Activated CD8-positive, alpha-beta memory T cell treated with anti-CD3 and anti-CD28 coated beads for 4 hours (primary cell): ENCODE measurements at places on chromosomes 3 and 15.

DNA sequence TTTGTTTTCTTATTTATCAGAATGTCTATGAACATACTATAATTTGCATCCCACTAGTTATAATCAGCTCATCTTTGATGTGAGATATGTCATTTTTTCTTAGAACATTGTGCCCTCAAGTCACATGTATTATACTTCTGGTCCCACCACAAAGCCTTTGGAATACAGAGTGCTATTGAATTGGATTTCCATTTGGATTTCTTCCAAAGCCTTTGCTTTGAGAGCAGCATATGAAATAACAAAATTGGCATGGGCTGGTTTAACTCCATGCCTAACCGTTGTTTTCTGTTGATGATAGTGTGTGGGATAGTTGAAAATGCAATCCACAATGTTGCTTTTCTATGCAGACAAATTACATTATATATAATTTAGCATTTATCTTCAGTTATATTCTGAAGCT is 284.5 kb upstream of the PLSCR5 start:
- DNase-seq = no peak

DNA sequence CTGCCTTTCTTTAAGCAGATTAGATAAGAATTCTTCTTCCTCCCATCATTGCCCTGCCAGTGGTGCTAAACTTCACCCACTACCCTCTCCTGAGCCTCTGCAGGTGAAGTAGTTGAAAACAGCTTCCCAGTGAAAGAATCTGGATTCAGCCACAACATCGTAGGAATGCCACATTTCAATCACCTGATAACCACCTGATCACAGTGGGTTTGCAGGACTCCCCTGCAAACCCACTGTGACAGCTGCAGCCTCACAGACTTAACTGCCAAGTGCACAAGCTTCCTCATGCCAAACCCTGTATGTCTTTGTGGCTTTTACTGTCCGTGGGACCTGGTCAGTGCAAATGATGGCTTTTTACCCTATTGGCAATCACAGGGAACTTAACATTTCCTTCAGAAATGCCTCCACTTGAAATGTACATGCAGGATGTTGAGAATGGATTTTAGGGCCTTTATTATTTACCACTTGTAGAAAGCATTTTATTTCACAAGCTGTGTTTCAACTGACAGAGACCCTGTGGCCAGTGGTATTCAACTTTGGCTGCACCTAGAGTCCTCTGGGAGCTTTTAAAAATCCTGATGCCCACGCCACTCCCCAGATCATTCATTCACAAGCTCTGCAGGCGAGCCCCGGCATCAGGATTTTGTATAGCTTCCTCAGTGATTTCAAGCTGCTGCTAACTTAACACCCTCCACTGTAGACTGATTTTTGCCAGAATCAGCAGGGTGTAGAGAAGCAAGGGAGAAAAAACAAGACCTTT is 49.1 kb downstream of the OXNAD1 start:
- no peak for DNase-seq

GRCh38 chr3:149013726-149014125 is 22.4 kb downstream of the GYG1 start:
- DNase-seq = no peak

DNA sequence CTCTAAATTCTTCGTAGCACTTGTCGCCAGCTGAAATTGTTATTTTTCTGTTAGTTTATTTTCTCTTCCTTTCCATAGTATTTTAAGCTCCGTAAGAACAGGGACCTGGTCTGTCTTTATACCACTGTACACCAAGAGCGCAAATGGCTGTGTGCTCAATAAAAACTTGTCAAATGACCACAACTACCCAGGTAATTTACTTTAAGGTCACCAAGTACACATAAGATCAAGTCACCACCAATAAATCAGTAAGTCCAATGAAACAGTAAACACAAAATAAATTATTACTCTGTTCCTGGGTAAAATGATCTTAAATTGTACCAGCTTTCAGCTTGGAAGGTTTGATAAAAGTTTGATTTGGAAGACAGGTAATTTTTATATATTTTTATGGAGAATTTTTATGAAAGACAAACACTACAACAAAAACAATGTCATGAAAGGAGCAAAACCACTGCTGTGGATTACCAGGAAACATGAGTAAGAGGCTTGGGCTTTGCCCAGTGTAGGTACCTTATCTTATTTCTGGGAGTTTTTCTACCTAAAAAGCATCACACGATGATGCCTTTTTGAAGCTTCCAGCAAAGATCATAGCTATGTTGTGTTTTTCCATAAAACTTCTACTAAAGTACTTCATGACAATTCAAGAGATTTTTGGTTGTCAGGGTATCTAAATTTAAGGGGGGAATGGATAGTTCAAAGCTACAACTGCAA is 406.8 kb downstream of the SHQ1 start:
- DNase-seq = no peak

- no peak for DNase-seq
Observed at GRCh38 chr15:40917585-40917984, 11.6 kb upstream of the DLL4 start.

- DNase-seq = no peak
Observed at GRCh38 chr3:53114412-53115074, 15.7 kb downstream of the RFT1 start.

DNA sequence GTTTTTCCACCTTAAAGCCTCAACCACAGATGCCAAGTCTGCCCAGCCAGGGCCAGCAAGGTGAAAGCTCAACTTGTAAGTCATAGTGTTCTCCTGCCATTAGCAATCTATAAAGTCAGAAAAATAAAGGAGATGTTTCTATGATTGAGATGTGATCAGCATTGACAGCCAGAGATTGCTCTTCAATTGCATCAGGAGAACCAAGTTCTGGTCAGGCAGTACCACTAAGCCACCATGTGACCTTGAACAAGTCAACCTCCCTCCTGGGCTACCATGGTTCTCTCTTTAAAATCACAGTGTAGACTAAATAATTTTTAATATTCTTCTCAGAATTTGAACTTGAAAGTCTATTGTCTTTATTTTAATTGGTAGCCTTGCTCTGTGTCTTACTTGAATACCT is 220.3 kb upstream of the HES1 start:
- no peak for DNase-seq

GRCh38 chr3:124741027-124741426 is 10.8 kb downstream of the UMPS start:
- no peak for DNase-seq

GRCh38 chr3:182058488-182058887 is 346.8 kb downstream of the SOX2 start:
- no peak for DNase-seq

DNA sequence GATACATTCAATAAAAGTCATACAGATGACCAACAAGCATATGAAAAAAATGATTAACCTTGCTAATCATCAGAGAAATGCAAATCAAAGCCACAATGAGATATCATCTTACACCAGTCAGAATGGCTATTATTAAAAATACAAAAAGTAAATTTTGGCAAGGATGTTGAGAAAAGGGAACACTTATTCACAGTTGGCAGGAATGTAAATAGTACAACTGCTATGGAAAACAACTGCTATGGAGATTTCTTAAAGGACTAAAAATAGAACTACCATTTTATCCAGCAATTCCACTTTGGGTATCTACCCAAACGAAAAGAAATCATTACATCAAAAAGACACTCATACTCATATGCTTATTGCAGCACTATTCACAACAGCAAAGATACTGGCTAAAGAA is 1121.8 kb downstream of the TBL1XR1 start:
- no peak for DNase-seq

- DNase-seq = no peak
Observed at GRCh38 chr3:100993309-100993708, at the start of gene ABI3BP. TSS of gene ABI3BP (minus strand) at chr3:100993421. CDS start at chr3:100993384, 37 bp downstream.

GRCh38 chr3:14949126-14949525 is 1.7 kb downstream of the NR2C2 start:
- DNase-seq = no peak

DNA sequence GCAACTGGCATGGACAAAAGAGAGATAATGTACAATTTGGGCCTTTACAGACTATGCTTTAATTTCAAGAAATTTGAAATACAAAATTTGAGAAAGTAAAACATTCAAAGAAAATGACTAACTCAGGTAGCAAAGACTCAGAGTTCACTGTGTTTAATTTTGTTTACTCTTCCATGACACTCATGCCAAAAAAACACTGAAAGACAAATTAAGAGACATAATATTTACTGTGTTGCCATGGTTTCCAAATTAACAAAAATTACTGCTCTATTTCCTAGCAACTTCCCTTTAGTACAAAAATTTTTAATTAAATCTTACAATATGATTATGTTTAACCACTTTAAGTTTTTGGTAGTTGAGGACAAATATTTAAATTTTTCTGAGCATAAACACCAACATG is 29.6 kb downstream of the LRRFIP2 start:
- DNase-seq = no peak

GRCh38 chr3:132543011-132543739 is 53.9 kb upstream of the ACKR4 start:
- no peak for DNase-seq

GRCh38 chr3:32428092-32429068 is 36.7 kb downstream of the CMTM7 start:
- no peak for DNase-seq

DNA sequence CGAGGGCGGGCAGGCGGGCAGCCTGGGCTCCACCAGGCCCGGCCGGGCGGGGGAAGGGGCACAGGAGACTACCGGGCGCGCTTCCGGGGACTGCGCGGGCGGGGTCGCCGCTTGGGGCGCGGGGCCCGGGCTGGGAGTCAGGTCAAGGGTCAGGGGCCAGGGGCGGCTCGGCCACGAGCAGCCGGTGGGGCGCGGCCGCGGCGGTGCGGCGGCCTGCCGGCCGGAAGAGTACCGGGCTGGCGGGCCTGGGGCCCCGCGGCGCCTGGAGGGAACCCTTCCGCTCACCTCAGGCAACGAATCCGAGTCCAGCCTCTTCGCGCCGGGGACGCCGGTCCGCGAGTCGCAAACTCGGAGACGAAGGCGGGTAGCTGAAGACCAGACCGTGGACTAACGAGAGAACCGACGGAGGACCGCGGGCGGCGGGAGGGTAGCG is 225 bp downstream of the RHOA start:
- DNase-seq = no peak

GRCh38 chr3:31321620-31322019 is 211.1 kb upstream of the STT3B start:
- DNase-seq = no peak

GRCh38 chr3:98333989-98334606 is 19.6 kb upstream of the OR5K4 start:
- no peak for DNase-seq

GRCh38 chr3:40172560-40172959 is 136.9 kb upstream of the EIF1B start:
- DNase-seq = no peak

DNA sequence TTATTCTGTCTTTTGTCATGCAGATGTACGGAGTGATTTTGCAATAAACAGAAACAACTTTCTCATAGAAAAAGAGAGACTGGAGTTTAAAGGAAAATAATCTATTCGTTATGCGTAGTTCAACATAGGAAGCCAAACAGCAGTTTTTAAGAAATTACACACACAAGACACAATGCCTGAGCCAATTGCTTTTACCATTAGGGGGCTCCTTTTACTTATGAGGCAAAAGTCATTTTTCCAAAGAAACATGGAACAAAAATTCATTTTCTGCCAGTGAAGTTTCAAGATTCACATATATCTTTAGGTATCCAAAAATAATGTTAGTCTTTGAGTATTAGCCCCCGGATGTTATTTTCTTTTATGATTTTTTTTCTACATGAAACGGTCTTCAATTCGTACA is 10.7 kb downstream of the CNTN6 start:
- DNase-seq = no peak

DNA sequence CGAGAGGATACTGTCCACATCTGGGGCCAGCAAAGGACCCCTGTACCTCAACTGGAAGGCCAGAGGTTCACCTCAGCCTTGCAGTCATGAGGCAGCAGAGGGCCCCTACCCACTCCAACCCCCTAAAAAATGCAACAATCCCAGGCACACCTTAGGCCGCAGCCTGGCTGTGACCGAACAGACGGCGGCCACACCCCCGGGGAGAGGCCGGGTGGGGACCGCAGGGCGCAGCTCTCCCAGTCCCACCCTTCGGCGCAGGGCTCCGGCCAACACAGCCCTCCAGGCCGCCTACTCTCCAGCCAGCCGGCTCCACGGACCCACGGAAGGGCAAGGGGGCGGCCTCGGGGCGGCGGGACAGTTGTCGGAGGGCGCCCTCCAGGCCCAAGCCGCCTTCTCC is 457 bp upstream of the DNAJA4 start:
- DNase-seq = no peak

DNA sequence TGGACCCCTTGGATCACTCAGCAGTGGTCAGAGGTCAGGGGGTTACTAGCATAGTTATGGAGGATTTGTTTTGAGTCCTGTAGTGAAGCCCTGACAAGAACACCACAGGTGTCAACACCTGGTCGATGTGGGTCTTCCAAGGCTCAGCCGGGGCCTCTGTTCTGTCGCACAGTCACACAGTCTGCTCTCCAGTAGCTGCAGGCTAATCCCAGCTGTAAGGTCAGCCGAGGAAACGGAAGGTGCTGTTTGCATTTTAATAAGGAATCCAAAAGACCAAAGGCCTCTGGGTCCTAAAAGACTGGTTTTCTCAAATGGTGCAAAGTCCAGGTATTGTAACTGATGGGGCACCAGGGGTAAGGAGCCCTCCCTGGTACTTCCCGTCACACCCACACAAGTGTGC is 71.7 kb downstream of the RPLP1 start:
- DNase-seq = no peak

DNA sequence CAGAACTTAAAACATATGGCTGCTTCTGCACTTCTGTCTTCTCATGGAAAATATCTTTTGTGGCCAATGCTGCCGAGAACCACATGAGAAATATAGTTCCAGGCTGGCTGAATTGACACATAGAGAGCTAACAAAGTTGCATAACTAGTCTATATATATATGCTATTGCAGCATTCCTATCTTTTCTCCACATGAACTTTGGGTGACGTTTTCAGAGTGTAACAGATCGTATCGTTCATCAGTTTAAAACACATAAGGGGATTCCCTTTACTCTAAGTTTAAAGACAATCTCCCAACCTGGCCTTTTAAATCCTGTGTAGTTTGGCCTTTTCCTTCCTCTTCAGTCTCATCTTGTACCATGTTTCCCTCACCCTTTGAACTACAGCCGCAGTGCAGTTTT is 394.2 kb upstream of the CBLB start:
- DNase-seq = no peak

GRCh38 chr3:62319570-62320243 is 53.6 kb downstream of the FEZF2 start:
- no peak for DNase-seq

DNA sequence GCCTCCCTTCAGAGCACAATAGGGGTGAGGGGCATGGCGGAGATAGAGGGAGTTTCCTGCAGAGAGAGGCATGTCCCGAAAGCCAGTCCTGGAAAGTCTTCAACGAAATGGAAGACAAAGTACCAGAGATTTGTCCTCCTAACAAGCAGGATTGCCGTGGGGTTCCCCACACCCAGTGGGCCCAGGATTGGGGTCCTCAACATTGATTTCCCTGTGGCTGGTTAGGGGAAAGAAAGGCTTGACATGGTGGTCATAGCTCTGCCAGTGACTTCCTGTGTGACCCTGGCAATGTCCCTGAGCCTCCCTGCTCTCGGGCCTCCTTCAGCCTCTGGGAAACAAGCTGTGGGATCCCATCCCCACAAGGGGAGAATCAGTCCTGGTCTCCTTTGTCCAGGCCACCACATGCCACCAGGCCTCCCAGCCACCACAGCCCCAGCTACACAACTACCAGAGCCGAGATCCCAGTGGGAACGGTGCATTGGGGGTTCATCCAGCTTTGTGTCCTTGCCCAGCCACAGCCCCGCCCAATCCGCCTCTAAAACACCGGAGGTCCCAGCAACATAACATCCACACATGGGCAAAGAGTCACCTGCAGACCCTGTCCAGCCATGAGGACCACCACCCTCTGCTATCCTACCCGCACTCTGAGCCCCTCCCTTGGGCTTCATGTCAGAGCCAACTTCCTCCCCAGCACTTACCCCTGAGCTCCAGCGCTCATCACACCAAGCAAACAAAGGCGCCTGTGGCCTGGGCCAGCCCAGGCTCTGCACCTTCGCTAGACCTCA is 63.0 kb downstream of the ADAMTS17 start:
- no peak for DNase-seq
